Tibial artery (tissue), 4 donors: ENCODE measurements at places on chromosomes 1 and 21.
A peak's percentile ranks its signal among the peaks of the same experiment; 100 is the strongest.

DNA sequence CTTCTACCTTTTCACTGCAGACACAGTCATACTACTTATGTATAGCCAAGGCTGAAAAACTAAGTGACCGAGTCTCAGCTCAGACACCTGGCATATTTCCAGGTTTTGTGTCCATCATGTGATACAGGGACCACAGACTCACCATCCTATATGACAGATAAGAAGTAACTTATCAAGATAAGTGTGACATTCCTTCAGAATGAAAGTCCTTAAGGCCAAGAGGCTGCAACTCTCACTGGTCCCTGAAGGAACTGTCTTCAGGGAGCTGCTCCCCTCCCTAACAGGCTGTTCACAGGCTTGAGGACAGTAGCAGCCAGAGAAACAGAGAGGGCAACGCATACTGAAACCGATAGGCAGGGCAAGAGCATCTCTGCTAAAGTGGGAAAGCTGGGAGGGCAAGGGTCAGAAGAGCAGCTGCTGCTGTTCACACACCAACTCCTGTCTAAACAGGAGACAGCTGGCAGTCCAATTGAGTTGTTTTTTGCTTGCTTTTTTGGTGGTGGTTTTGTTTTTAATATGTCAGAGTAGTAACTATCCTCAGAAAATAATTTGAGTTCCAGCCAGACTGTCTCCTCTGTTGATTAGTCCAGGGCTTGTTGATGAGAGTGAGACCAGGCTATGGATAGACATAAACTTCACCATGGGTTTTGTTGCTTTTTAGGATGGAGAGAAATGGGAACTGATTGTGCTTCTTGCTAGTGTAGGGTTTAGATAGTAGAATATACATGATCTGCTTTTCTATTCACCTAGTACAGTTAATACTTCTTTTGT, 67.7 kb downstream of the MACF1 start:
- DNase-seq = no peak

DNA sequence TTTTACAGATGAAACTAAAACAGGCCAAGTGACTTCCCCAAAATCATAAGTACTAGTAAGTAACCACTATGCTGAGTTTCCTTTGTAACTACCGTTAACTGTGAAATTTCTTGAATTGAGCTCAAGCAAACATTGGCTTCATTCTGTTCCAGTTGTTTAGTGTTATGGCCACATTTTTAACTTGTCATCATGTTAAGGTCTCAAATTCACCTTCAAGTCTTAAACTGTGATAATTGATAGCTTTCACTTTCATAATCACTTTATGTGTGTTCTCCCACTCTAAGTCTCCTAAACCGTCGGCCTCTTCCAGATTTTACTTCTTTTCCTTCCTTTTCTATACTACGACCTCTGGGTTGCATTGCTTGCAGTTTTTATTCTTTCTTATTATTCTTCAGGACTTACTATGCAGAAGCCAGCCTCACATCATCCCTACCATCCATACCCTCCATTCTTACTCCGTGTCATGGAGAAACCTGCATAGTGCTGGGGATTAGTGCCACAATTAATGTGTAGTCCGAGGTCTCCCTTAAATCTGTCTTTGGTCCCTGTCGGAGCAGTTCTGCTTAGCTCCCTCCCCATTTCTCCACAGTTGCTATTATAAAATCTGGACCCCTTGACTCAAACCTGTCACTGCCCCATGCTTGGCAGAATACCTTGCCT, 5.8 kb downstream of the KIF1B start:
- no peak for DNase-seq

DNA sequence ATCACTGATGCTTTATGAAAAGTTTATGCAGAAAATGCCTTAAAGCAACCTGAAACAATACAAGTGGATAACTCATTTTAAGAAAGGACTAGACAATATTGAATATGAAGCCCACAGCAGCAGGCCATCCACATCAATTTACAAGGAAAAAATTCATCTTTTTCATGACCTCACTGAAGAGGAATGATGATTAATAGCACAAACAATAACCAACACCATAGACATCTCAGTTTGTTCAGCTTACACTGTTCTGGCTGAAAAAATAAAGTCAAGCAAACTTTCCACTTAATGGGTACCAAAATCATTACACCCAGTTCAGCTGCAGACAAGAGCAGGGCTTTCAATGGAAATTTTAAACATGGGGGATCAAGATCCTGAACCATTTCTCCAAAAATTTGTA, 380.6 kb upstream of the NEGR1 start:
- no peak for DNase-seq

GRCh38 chr1:214447557-214447871, 103.9 kb downstream of the PTPN14 start:
- no peak for DNase-seq

- no peak for DNase-seq
These were observed 345.7 kb upstream of the RUNX1 start for GRCh38 chr21:35394634-35395369.

- no peak for DNase-seq
These were observed 359.1 kb downstream of the BARHL2 start for GRCh38 chr1:90357995-90358394.

DNA sequence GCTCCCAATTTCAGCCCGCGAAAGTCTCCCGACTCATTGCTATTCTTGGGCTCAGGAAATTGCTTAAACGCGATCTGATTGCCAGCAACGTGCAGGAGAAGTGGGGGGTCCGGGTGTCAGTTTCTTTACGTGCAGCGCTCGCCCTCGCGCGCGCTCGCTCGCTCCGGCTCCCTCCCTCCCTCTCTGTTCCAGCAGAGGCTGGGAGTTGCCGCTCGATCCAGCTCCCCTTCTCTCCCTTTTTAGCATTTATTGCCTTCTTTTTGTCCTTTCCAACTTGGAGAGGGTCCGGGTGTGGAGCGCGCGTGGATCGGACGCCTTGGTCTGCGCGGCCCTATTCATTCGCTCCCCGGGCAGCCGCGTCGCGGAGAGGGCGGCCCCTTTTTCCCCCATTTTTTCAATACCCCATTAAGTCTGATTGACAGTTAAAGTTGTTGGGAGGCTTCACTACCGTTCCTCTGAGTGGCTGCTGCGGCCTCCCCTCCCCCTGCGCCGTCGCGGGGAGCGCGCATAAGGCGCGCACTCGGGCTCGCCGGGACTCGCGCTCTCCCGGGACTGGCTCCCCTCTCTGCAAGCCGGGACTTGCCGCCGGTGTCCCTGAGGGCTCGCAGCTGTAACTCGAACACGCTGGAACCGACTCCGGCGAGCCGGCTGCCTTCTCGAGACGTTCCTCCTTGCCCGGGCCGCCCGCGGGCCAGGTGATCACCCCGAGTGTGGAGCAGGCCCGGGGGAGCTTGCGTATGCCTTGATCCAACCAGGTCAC, at the start of gene DHRS3:
TSS of gene DHRS3 (minus strand) at position 310 of the 760 bp plus-strand sequence. CDS start 862 bp downstream, outside the sequence.
- DNase-seq = peak; percentile 82

GRCh38 chr1:209620487-209620884, 31.7 kb downstream of the LAMB3 start:
- DNase-seq = no peak

- DNase-seq = peak; percentile 6
These were observed 14.3 kb upstream of the KCNA10 start for GRCh38 chr1:110533230-110533629.

GRCh38 chr1:94863919-94864318, 43.8 kb downstream of the SLC44A3 start:
- DNase-seq = peak; percentile 72

- no peak for DNase-seq
These were observed at the start of gene PCNX2 for GRCh38 chr1:233295237-233295974. PCNX2 (minus strand) TSS chr1:233295725; CDS start chr1:233295478, 247 bp downstream.

DNA sequence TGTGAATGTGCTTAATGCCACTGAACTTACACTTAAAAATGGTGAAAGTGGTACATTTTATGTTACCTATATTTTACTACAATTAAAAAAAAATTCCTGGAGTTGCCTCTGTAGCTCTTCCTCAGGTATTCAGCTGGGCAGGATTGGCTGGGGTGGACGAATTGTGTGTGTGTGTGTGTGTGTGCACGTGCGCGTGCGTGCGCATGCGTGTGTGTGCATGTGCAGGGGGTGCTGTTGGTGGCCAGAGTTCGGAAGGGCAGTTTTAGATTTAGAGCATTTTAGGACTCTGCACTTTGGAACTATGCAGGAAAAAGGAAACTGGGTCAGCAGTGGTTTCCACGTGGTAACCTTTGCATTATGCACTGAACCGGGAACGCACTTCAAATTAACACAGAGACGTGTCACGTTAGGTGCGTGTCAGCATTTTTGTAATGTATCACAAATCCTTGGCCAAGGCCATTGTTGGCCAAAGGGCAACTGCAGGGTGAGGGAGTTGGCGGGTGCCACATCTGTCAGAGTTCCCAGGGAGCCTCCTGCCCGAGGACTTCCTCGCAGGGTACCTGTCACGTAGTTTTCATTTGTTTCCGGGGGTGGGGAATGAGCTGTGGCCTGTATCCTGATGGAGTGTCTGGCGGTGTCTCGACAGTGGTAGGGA, 312.8 kb downstream of the CAMTA1 start:
- DNase-seq = no peak

GRCh38 chr21:26534517-26534916, 38.6 kb downstream of the CYYR1 start:
- DNase-seq = no peak

DNA sequence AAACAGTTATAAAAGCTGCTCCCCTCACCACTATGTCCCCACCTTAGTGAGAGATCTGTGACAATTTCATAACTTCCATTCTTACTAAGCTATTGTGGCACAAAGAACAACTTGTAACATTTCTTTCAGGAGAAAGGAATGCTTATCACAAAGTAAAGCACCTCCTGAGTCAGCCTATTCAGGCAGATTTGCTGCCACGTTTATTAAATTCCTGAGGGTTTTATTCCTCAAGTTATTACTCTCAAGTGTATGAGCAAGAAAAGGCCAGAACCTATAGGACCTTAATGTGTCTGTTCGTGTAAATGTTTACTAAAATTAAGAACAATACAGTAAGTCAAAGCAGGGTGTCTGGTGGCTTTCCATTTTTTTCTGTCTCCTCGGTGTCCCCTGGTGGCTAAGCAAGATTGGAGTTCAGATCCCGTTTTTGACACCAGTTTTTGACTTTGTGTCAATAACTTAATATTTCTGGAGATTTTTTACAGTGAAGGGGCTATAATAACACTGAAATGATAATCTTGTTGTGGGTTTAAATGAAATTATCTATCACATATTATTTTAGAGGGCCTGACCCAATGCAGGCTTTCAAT, 1539.6 kb downstream of the BRINP3 start:
- no peak for DNase-seq

GRCh38 chr21:41470054-41470453, 37.9 kb downstream of the TMPRSS2 start:
- no peak for DNase-seq

- no peak for DNase-seq
These were observed 3.6 kb downstream of the BEND5 start for GRCh38 chr1:48773133-48773532.

GRCh38 chr1:23667411-23667810, 24.2 kb upstream of the RPL11 start:
- no peak for DNase-seq

GRCh38 chr1:16189921-16190621, 22.4 kb downstream of the ARHGEF19 start:
- DNase-seq = no peak

DNA sequence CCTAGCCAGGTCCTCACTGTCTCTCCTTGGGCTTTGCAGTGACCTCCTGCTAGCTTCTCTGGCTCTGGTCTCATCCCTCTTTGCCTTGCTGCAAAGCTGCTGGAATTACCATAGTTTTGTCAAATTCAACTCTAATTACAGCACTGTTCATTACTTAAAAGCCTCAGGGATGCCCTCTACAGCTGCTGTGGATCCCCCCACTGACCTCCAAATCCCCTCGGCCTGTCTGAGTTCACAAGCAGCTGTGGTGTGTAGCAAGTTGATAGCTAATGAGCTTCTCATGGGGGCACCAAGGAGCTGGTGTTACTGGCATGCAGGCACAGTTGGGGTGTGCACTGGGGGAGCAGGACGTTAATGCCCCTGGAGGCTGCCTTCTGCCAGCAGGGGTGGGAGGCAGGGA, 24.8 kb downstream of the NIPAL3 start:
- no peak for DNase-seq

- DNase-seq = no peak
These were observed 19.6 kb downstream of the EDN2 start for GRCh38 chr1:41464885-41465284.

DNA sequence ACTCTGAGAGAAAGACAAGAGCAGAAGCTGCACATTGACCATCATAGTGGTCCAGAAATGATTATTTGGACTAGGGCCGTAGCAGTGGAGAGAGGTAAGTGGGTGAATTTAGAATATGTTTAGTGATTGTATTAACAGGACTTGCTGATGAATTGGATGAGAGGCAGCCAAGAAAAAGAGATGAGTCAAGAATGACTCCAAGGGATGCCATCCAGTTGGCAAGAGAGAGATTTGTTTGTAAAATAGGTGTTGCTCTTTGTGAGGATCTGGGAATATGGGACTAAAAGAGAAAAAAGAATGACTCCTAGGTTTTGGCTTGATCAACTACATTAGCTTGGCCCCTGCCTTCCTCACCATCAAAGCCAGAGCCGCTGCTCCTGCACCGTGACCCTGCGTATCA, 54.2 kb upstream of the ARTN start:
- DNase-seq = no peak

- DNase-seq = peak; percentile 67
These were observed 24.9 kb downstream of the LDLRAP1 start for GRCh38 chr1:25568090-25568833.

GRCh38 chr1:223886516-223886921, 40.8 kb upstream of the TP53BP2 start:
- DNase-seq = no peak

DNA sequence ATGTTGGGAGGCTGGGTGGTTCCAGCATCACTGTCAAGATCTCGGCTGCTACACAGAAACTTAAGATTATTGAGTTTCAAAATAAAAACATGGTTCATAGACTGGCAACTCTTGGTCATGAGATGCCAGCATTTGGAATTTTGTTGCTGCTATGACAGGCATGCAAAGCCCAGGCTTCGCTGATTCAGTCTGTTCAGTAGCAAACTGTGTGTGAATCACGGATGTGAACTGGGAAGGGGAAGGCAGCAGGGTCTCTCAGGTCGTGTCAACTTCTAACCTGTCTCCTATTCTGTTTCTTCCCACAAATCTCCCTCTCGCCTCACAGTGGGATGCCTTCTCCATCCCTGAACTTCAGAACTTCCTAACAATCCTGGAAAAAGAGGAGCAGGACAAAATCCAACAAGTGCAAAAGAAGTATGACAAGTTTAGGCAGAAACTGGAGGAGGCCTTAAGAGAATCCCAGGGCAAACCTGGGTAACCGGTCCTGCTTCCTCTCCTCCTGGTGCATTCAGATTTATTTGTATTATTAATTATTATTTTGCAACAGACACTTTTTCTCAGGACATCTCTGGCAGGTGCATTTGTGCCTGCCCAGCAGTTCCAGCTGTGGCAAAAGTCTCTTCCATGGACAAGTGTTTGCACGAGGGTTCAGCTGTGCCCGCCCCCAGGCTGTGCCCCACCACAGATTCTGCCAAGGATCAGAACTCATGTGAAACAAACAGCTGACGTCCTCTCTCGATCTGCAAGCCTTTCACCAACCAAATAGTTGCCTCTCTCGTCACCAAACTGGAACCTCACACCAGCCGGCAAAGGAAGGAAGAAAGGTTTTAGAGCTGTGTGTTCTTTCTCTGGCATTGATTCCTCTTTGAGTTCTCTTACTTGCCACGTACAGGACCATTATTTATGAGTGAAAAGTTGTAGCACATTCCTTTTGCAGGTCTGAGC, 25.5 kb downstream of the EIF2D start:
- DNase-seq = no peak

- DNase-seq = no peak
These were observed 41.4 kb downstream of the RGS5 start for GRCh38 chr1:163161337-163161736.

GRCh38 chr1:175204330-175204729, 11.8 kb upstream of the KIAA0040 start:
- no peak for DNase-seq
